ENCODE measurements at places on chromosomes 4 and X.
A peak's percentile ranks its signal among the peaks of the same experiment; 100 is the strongest.

GRCh38 chr4:48653217-48654014 is 126.7 kb downstream of the FRYL start:
- DNase-seq = peak; percentile 71

DNA sequence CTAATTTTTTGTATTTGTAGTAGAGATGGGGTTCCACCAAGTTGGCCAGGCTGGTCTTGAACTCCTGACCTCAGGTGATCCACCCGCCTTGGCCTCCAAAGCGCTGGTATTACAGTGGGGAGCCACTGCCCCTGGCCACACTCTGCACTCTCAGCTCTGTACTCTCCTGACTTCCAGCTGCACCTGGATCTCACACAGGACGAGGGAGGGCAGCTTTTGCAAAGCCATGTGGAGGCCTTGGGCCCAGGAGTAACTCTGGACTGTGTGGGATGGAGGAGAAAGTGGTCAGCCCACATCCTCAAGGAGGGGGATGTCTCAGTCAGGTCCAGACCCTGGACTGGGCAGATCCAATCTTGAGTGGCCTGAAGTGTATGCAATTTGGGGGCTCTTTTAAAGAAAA is 23.0 kb downstream of the NAT8L start:
- DNase-seq = no peak

DNA sequence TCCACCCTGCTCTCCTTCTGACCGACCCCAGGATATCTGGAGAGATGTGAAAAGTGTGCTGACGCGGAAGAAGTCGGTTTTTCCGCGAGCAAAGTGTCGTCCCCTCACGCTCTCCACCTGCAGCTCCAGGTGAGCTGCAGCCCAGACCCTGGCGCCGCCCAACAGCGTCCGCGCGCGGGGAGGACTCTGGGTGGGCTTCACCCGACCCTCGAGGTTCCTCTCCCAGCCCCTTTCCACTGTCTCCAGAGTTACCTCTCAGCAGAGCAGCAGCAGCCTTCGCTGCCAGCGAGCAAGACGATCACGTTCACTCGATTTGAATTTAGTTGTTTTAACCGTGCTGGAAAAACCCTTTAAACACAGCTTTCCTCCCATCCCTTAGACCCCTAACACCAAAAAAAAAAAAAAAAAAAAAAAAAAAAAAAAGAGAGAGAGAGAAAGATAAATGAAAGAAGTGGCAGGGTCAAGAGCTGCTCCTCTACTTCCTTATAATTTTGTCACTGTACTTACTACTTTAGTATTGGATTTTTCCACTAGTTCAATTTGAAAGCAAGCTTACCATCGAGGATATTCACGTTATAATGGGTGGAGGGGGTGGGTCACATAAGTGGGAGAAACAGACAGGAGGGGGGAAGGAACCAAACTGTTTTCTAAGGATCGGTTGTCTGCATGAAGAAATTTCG is 758 bp upstream of the NR3C2 start:
- no peak for DNase-seq

DNA sequence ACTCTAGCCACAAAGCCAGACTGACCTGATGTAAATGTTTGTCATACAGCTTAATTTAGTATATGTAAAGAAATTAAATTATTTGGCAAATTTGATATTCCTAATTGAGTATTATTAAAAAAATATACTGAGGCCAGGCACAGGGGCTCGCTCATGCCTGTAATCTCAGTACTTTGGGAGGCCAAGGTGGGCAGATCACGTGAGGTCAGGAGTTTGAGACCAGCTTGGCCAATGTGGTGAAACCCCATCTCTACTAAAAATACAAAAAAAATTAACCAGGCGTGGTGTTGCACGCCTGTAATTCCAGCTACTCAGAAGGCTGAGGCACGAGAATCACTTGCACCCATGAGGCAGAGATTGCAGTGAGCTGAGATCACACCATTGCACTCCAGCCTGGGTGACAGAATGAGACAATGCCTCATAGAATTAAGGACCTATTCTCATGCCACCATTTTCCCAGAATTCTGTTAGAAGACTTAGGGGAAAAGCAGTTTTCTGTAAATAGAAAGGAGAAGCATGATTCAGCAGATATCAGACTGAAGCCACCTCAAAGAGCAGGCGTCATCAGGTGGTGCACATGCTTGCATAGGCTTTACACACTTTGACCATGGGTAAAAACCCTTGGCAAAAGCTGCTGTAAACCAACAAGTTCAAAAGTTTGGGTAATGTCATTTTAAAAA is 6.1 kb downstream of the UBQLN2 start:
- no peak for DNase-seq

DNA sequence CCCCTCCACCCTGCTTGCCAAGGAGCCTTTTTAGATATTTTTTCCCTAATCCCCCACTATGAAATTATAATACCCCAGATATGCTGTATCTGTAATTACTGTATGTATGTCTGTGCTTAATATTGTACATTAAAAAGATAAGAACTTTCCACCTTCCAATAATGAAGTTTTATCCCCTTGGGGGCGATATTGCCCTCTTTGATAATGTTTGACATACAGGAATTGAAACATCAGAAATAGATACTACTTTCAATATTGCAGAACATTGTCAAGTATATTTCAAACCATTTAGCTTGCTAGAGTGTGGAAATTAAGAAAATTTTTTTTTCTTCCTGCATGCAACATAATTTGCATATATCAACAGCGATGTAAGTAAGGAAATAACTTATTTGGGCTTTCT is 58.9 kb downstream of the NAF1 start:
- DNase-seq = no peak

- no peak for DNase-seq
Observed at GRCh38 chr4:89269121-89269666, 38.4 kb downstream of the GPRIN3 start.

- no peak for DNase-seq
Observed at GRCh38 chr4:106615961-106616360, 247.4 kb upstream of the GIMD1 start.

GRCh38 chr4:150251752-150252190 is 173.5 kb downstream of the DCLK2 start:
- DNase-seq = peak; percentile 40

DNA sequence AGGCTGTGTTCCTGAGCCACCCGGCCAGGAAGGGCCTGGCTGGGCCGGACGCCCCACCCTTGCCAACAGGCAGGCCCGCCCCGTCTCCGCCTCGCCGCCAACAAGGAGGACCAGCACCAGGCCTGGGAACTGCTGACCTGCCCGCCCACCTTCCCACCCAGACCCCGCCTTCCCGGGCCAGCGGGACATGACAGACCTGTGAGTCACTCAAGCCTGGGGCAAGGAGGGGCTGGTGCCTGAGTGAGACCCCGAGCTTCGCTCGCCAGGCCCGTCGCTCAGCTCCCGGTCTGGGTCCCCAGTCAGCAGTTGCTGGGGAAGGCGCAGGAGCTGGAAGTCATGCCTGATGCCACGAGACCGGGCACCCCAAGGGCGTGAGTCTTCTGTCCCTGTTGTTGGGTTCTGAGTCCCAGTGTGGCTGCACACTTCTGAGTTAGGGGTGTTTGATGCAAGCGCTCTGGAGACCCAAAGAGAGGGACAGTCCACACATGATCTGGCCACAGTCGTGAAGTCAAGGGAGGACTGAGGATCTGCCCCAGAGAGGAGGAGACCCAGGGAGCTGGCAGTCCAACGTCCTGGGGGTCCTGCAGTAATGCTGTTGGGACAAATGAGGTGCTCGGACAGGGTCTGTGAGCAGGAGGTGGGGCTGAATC is at the start of gene DNASE1L1:
TSS of gene DNASE1L1 (minus strand) at position 33 of the 650 bp plus-strand sequence. CDS start 3,686 bp downstream, outside the sequence.
- peak; percentile 10 for DNase-seq

- DNase-seq = no peak
Observed at GRCh38 chr4:13371048-13371447, 113.1 kb downstream of the RAB28 start.

- DNase-seq = no peak
Observed at GRCh38 chr4:70931347-70931746, 29.2 kb downstream of the MOB1B start.

DNA sequence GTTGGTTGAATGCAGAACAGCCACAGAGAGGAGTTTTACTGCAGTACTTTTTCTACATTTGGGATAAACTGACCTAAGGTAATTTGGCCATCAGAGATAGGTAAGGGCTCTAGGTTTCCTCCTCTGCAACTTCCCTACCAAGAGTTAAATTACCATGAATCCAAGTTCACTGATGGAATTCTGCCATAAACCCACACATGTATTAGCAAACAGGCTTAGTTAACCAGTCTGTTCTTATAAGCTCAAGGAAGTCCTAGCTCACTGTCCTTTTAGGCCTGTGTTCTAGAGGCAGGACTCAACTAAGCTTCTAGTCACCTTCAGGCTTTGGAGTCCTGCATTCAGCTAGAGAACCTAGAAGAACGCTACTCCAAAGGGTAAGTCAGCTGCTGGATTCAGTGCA is 4.0 kb downstream of the FAM114A1 start:
- no peak for DNase-seq

GRCh38 chrX:10189317-10190268 is 32.8 kb downstream of the CLCN4 start:
- DNase-seq = peak; percentile 40

- DNase-seq = no peak
Observed at GRCh38 chr4:151783867-151784266, 23.1 kb upstream of the GATB start.

DNA sequence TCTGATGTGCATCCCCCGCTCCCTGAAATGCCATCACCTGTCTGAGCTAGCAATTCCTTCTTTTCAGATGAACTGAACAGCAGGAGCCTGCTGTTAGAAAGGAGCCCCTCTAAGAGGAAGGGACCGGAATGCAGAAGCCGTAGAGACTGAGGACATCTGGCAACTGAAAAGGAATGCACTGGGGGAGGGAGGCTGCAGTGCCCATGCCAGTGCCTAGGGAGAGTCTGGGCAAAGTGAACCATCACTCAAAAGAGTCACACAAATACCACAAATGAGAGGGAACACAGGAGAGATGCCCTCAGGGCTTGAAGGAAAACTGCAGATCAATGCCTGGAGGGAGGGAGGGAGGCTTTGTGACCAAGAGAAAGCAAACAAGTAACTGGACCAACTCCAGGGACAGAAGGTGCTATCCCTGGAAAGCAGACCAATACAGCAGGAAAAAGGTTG is 93.9 kb upstream of the CBR4 start:
- DNase-seq = no peak

DNA sequence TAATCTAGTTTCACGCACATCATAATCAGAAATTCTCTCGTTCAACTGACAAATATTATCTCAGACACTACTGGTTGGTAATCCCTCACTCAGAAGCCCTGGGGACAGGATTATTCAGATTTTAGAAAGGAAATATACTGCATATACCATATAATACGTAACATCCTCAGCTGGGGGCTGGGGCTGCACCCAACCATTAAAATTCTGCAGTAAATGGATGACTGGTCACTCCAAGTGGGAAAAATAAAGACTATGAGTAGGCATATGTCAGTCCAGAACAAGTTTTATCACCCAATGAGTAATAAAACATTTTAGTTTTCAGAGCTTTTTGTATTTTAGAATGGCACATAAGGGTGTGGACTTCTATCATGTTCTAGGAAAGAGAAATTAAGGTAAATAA is 121.7 kb upstream of the MAP3K15 start:
- DNase-seq = no peak

DNA sequence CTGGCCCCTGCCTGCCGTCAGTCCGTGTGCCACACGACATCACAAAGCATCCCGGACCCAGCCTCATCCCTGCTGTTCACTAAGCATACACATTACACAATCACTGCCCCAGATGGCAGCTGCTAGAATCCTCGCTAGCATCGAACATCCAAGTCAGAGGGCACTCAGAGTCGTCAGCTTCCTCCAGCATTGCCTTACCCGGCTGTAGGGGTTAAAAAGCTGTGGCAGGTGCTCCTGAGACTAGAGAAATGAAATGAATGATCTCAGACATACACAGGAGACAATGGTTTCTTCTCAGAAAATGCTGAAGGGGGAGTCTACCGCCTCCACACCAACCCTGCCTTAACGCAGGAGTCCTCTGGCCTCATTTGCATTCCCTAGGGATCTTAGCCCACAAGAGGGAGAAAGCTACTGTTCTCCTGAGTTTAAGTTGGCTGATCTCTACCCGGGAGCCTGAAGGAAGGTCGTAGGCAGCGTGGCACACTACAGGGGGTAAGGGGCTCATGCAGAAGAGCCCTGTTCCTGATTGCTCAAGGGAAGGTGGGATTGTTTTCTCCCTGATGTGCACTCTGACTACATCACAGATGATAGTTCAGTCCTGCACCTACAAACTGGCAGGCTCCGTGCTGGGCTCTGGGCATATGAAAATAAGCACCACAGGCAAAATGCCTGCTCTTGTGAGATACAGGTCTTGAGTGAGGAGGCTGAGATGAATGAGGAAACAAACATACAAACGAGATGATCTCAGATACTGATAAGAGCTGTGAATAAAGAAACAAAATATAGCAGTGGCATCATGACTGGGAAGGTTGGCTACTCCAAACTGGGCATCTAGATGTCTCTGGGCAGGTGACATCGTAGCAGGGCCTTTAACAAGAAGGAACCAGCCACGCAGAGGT is 2.6 kb upstream of the KIAA0232 start:
- no peak for DNase-seq

DNA sequence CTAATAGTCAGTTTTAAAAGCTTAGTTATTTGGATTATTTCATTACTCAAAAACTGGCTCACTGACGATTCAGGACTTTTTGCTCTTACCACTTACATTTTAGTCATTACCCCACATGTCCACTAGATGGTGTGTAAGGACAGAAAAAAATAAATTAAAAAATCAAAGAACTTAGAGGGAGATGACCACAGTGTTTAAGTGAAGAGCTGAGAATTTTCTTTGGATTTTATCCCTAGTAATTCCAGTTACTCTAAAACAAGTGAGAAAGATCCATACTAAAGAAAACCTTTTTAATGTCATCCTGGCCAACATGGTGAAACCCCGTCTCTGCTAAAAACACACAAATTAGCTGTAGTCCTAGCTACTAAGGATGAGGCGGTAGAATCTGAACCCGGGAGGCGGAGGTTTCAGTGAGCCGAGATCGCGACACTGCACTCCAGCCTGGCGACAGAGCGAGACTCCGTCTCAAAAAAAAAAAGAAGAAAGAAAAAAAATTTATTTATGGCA is 26.4 kb upstream of the TMPRSS11B start:
- no peak for DNase-seq

- no peak for DNase-seq
Observed at GRCh38 chr4:9704551-9705332, 76.7 kb upstream of the DRD5 start.

DNA sequence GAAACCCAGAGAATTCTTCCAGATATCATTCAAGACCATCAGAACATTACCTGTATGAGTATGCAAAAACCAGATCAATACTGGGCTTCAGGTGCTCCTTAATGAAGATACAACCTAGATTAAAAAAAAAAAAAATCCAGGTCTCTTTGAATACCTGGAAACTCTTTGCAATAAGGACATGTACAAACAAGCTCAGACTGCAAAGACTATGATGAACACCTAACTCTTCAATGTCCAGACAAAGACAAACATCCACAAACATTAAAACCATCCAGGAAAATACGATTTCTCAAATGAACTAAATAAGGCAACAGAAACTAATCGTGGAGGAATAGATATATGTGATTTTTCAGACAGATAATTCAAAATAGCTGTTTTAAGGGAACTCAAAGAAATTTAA is 38.7 kb downstream of the NLRP2B start:
- DNase-seq = no peak

DNA sequence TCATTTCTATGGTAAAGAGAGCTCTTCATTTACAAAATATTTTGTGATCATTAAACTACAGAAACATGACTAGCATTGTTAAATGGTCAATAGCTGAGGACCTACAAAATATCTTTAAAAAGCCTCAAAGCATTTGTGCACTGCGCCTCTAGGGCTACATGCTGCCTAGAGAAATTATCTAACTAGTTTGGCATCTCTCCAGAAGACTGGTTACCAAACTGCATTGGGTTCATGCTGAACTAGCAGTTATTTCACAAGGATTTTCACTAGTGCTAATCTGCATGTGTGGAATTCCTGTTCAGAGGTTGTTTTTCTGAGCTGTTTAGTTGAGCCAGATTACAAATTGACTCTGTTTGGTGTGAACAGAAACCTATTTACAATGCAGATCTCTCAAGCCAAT is 58.5 kb upstream of the PITX2 start:
- no peak for DNase-seq
